ENCODE measurements at places on chromosomes 4 and X.

- peak; percentile 44 for DNase-seq
Measured at GRCh38 chr4:8202108-8203051, 3.3 kb downstream of the SH3TC1 start.

DNA sequence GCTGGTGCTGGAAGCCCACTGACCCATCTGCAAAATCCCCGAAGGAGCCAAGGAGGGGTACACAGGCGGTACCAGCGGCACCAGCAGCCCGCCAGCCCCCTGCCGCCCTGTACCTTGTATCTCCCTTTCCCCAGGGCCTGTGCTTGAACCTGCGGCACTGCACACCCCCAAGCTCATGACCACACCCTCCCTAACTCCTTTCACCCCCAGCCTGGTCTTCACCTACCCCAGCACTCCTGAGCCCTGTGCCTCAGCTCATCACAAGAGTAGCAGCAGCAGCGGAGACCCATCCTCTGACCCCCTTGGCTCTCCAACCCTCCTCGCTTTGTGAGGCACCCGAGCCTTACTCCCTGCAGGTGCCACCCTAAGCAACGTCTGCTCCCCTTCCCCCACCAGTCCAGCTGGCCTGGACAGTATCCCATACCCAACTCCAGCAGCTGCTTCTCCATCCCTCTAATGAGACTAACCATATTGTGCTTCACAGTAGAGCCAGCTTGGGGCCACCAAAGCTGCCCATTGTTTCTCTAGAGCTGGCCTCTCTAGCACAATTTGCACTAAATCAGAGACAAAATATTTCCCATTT lies 94.9 kb downstream of the LARP1B start:
- DNase-seq, result no peak

DNA sequence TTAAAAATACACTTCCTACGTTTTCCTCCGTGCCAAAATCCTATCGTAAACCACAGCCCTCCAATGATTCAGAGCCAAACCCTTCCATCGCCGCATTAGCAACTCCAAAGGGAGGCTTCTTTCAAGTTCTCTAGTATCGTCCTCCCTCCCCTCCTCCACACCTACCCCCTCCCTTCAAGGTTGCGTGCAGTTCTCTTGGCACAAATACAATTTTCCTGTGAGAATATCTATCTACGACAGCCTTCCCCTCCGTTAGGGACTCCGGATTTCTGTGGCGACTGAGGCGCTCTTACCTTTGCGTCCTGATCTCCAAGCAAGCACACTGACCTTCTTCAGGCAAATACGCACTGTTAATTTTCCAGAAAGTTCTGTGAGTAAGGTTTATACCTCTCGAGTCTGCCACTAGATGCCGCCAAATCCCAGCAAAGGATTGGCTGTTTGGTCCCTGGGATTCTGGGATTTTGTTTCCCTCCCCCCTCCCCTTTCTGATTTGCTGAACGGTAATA lies 1.2 kb upstream of the MORF4L2 start:
- DNase-seq, result peak; percentile 47

DNA sequence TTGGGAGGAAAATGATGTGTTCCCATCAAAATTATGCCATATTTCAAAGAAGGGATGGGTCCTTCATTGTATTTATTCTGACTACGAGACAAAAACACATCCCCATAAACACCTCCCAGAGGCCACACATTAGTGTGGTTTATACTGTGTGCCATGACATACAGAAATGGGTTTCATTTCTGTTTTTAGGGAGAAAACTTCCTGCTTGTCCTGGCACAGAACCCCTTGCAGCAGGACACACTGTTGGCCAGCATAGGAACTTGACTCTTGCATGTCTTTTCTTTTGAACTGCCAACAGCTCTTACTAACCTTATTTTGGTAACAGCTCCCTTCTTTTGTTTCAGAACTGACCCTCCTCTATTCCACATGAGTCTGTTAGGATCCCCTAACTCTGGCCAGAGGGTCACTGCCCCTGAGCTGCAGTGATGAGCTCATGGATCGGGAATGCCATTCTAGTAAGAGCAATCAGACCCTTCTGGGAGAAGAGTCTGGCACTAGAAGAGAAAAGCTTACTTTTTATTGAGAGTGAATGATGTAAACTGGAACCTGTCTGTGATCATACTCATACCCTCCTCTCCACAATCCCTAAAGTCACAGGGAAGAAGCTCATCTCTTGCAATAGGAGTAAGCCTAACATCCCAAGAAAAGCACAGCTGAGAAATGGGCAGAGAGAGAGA lies 86.4 kb downstream of the SMIM20 start:
- DNase-seq, result no peak

- DNase-seq, result no peak
Measured at GRCh38 chr4:154560824-154561231, 2.0 kb upstream of the FGB start.

- no peak for DNase-seq
Measured at GRCh38 chr4:22857411-22857810, 164.7 kb downstream of the GBA3 start.

GRCh38 chr4:1201851-1202525 lies 29.6 kb upstream of the SPON2 start:
- DNase-seq, result no peak

DNA sequence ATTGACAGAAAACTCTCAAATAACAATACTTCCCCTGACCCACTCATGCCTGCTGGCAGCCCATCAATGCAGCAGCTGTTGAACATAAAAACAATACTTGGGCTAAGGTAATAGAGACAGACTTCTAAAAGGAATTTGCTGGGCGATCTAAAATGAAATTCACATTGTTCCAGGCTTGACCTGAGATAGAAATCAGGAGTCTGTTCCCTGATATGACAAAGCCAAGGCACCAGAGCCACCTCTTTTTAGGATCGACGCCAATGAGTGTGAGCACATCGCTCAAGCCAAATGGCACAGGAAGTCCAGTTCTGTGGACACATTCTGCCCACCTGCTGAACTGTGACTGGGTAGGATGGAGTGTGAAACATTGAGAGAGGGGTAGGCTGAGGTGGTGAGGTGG lies 4.9 kb downstream of the SEPTIN11 start:
- DNase-seq, result no peak

DNA sequence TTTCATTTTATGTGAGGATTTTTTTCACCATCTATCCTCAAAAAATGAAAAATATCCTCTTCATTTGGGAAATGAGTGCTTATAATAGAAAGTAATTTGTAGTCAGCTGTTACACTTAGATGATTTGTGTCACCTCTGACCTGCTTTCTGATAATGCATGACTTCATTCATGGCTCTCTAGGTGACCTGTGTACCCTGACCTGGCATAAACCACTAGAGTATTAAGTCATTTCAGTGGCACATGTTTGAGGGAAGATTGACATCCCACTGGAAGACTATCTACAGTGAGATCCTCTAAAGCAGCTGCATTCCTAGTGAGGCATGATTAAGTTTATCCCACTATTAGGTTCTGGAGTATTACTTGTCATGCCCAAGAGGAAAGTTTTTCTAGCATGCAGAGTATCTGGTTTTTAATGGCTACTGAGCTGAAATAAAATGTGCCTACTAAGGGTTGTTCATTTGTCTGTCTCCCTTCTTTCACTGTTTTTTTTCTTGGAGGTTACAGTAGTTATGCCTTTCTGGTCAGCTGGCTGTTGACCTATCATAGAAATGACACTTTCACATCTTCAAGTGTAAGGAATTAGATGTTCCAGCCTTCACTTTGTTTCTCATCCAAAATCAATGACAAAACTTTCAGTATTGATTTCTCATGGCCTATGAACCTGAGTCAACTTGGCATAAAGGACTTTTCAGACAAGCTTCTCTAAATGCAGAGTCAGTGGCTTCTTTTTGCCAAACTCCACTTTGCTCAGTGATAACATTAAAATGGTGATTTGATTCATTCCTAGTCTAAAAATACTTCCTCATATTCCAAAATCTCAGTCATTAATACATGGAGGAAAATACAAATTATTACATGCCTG lies 33.1 kb downstream of the TET2 start:
- DNase-seq, result no peak

DNA sequence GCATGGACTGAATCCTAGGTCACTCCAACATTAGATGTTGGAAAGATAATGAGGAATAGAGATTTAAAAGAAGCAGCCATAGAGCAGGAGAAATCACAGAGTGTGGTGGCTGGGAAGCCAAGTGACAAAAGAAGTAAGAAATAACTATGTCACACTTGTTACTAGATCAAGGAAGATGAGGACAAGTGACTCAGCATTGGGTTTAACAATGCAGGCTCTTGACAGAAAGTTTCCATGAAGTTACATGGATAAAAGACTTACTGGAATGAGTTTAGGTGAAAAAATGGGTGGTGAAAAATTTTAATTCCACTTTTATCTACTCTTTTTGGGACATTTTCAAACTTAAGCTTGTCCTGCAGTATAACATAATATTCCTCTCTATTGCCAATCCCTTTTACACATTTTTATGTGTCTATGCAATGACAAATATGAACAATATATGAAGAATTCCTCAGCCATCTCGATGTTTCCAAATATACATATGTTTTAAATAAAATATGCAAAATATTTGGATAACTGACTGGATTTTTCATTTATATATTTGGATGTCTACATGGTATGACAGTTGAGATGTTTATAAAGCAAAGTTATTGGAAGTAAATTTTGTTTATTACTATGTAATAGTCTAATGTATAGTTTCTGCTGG lies 462.6 kb downstream of the IL15 start:
- DNase-seq, result no peak

DNA sequence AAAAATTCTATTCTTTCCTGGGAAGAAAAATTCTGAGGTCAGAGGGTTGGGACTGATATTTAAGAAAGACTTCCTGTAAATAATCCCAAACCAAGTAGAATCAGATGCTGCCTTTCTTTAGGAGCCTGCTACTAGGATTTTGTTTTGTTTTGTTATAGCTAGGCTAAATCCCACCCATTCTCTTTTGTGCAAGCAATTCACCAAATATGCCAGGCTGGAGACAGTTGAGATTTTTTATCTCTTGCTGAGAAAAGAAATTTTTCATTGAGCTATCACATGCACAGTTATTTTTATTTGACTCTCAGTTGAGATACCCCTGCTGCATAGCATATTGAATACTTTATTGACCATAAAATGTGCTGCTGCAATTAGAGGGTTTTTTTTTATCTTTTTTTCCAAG lies 196.0 kb downstream of the KCNIP4 start:
- no peak for DNase-seq

GRCh38 chr4:138090150-138090917 lies 151.8 kb downstream of the SLC7A11 start:
- DNase-seq, result peak; percentile 87

DNA sequence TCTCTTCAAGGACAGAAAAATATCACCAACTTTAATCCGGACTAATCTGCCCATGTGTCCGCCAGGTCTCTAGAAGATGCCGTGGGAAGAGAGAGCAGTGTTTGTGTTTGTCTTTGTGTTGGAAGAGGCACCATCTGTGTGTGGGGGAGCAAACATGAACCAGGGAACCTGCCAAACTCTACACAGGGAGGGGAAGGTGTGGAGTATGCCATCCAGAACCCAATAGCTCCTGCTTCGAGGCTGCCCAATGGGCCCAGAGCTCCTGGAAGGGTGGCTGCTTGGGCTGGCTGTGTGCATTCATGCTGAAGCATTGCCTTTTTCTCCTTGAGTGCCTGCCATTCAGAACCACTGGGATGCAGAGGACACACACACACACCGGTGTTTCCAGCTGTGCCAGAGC lies 536.2 kb downstream of the MID1IP1 start:
- DNase-seq, result no peak

DNA sequence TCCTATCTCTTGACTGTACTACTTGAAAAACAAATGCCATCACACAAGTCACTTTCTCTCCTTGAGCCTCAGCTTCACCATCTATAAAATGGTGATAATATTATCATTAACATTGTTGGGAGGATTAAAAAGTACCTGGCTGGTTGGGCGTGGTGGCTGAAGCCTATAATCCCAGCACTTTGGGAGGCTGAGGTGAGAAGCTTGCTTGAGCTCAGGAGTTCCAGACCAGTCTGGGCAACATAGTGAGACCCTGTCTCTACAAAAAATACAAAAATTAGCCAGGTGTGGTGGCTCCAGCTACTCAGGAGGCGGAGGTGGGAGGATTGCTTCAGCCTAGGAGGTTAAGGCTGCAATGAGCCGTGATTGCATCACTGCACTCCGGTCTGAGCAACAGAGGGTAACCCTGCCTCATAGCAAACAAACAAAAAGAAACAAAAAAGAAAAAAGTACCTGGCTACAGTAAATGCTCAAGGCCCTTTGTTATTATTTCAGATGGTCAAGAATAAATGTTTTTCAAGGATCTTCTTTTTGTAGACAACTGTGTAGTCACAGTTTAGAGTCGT lies 120.3 kb downstream of the CHRNA9 start:
- DNase-seq, result no peak

DNA sequence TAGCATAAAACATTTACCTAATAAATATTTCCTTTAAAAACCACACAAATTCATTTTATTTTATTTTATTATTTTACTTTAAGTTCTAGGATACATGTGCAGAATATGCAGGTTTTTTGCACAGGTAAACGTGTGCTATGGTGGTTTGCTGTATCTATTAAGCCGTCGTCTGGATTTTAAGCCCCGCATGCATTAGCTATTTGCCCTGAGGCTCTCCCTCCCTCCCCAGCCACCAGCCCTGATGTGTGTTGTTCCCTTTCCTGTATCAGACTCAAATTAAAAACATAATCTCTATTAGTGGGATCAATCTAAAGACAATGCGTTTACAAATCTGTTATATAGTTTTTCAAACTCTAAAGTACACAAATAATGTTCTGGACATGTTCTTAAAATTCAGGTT lies 1.2 kb upstream of the HTN3 start:
- no peak for DNase-seq

- no peak for DNase-seq
Measured at GRCh38 chr4:114100288-114101031, 121.0 kb upstream of the ARSJ start.

GRCh38 chr4:159487284-159487747 lies 384.4 kb downstream of the RAPGEF2 start:
- DNase-seq, result peak; percentile 81

DNA sequence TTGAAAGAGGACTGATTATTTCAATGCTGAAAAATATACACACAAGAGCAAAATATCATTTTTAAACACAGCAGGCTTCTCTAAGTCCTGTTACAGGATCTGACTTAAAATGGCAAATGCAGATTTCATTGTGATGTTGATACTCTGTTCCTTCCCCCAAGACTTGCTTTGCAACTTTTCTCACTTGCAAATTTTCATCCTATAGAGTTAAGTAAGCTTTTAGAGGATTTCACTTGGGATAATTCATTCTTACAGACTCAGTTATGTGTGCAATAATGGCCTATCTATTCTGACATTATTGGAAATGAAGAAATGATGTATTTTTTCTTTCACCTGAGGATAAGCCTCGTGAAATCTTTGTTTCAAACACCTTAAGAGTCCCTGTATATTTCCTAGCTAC lies 2403.2 kb downstream of the ARAP2 start:
- no peak for DNase-seq

DNA sequence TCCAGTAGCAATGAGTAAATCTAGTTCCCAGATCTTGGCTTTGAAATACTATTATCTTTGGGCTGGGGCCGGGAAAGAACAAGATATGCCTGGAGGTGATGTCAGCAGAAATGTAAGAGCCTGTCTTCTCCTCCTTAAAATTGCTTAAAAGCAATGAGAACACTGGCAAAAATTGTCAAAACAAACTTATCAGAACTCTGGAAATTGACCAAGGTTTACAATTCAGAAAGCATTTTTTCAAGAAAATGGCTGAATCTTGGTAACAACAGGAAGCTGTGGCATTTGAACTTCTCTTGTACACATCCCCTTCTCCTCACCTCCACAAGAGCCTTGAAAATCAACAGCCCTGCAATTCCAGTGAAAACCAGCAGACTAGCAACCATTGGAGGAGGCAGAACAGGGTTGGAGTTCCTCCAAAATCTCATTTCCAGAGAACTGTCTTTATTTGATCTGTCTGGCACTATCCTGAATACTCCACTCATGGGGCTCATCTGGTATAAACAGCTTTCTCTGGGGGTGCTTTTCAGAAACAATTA lies 13.5 kb downstream of the TIMP1 start:
- no peak for DNase-seq

All from NAMALWA (cell line).